ENCODE measurements at places on chromosomes 7 and 10.

- DNase-seq = no peak
Observed at GRCh38 chr7:74253835-74254128, 417 bp downstream of the RFC2 start.

DNA sequence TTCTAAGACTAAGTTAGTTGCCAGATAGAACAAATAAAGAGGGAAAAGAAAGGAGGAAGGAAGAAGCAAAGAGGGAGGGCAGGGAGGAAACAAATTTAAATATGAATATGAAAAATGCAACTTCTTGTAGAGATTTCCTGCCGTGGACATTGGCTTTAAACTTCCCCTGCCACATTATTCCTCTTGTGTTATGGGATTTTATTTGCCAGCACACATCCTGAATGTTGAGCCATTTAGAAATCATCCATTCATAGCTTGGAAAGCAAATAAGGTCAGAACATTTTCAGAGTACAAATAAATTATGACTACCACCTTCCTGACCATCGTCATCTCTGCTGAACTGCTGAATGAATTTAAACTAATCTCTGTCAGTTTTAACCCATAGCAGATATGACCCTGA lies 911.9 kb upstream of the LRRN3 start:
- no peak for DNase-seq

GRCh38 chr10:128098631-128099030 lies 27.6 kb downstream of the MKI67 start:
- DNase-seq = no peak

DNA sequence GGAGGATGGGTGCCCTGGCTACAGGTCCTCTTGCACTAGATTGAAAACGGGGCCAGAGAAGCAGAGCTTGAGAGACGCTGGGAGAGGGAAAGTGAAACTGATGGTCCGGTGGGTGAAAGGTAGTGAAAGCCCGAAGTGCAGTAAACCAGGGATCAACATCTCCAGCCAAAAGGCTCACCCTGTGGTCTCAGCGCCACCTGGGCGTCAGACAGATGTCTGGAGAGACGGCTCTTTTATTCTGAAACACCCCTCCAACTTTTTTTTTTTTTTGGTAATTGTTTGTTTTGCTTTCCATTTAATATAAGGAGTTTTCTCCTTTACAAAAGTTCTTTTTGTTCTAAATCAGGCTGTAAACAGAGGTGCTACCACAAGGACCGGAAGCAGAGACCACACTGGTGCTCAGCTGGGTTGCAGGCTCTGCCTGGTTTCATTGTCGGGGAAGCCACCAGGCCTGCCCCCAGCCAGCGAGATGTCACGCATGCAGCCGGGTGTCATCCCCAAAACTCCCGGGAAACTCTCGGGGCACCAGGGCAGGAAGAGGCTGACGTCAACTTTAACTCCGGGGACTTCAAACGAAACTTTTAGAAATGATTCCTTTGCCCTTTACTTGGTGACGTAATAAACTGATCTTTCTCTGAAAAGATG lies 11.2 kb downstream of the IL2RA start:
- peak; percentile 27 for DNase-seq

GRCh38 chr7:25294624-25295023 lies 66.3 kb upstream of the NPVF start:
- DNase-seq = no peak

GRCh38 chr10:10946801-10947200 lies 70.9 kb upstream of the CELF2 start:
- DNase-seq = no peak

Data from HAP-1 (cell line).